ENCODE measurements at places on chromosomes 6 and 20.

DNA sequence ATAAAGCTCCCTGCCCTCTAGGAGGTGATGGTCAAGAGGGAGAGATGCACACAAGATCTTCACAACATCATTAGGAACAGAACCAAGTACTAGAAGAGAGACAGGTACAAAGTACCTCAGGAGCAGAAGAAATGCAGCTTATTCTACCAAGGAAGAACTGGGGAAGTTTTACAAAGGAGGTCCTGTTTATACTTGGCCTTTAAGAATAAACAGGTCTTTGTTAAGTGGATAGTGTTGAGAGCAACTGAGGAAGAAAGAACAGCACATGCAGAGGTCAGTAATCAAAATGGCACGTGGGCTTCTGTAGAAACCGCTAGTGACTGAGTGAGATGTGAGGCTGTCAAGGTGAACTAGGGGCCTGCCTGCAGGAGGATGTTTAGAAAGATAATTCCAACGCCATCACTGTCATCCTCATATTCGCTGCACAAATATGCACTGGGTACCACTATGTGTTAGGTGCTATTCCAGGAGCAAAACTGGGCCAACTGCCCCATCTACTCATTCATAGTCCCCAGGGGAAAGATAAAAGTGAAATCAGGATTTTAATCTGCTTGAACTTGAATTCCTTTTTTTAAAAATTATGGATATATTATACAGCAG is 61.1 kb downstream of the ID4 start:
- DNase-seq = no peak

DNA sequence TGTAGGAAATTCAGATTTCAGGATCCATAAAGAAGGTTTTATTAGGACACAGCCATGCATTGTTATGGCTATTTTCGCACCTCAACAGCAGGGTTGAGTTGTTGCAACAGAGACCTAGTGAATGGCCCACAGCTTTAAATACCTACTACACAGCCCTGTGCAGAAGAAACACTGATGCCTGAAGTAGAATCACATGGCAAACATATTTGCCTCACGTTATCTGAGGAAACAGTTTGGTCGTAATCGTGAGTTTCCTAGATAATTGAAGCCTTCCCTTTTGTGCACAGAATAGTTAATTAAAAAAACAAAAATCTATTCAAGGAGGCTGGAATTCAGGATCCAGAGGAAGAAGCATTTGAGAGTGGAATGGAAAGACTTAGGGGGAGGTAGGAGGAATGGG is 55.1 kb downstream of the GCNT2 start:
- no peak for DNase-seq

- DNase-seq = no peak
Measured at GRCh38 chr6:161115468-161115867, 123.9 kb downstream of the MAP3K4 start.

GRCh38 chr6:79646006-79646405 is 14.9 kb downstream of the SH3BGRL2 start:
- peak; percentile 11 for DNase-seq

DNA sequence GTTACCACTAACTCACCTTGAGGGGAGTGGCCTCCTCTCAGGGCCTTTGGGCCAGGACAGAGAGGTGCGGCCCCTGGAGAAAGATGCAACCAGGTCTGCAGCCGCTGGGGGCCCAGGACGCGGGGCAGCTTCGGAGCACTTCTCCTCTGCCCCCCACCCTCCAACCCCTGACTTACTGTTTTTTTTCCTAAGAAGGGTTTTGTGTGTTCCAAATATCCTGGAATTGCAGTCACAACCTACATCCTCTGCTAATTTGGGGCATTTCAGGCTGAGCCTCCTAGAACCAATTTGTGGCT is 1.7 kb downstream of the LINC00237 start:
- no peak for DNase-seq

- no peak for DNase-seq
Measured at GRCh38 chr6:159431750-159432149, 261.3 kb downstream of the SOD2 start.

DNA sequence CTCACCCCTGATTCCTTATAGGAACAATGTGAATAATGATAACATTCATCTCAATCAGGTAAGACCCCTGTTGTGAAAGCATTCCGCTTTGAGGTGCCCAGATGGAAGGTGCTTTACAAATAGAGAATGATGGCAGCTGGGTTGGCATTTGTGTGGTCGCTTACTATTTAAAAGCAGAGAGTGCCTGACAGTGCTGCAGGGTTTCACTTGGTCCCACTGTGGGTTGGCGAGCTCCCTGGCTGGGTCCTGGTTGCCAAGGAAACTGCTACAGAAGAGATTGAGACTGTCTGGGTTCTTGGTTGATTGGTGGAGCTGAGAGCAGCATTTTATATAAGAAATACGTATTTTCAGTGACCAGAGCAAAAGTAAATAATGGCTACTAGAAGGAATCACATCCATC is 207.2 kb upstream of the KCNQ5 start:
- DNase-seq = no peak

- no peak for DNase-seq
Measured at GRCh38 chr6:74645108-74645849, 560.6 kb downstream of the COL12A1 start.

GRCh38 chr6:28269492-28269891 is 2.5 kb downstream of the ZSCAN26 start:
- DNase-seq = no peak

GRCh38 chr6:5274231-5274630 is 12.9 kb downstream of the FARS2 start:
- no peak for DNase-seq

GRCh38 chr20:46746956-46747526 is 37.6 kb downstream of the SLC2A10 start:
- no peak for DNase-seq

GRCh38 chr20:32278199-32278643 is 770 bp downstream of the KIF3B start:
- DNase-seq = peak; percentile 12

DNA sequence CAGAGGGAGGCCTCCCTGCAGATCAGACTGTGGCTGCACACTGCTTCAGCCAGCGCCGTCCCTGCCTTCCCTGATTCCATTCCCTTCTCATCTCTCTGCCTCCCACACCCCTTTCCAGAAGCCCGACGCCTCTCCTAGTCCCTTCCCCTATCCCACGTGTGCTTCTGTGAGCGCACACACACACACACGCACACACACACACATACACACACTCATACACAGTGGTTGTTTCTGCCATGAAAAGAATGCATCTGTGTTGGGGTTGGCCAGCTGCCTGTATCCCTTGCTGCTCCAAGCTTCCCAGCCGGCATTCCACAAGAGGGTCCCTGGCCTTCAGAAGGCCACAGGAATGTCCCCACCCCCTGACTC is 51.7 kb downstream of the MOCS1 start:
- DNase-seq = no peak

GRCh38 chr20:8212286-8212685 is 80.2 kb downstream of the PLCB1 start:
- no peak for DNase-seq

- no peak for DNase-seq
Measured at GRCh38 chr6:84652356-84653026, 111.9 kb downstream of the TBX18 start.

GRCh38 chr6:14622085-14622484 is 504.5 kb downstream of the CD83 start:
- DNase-seq = no peak

DNA sequence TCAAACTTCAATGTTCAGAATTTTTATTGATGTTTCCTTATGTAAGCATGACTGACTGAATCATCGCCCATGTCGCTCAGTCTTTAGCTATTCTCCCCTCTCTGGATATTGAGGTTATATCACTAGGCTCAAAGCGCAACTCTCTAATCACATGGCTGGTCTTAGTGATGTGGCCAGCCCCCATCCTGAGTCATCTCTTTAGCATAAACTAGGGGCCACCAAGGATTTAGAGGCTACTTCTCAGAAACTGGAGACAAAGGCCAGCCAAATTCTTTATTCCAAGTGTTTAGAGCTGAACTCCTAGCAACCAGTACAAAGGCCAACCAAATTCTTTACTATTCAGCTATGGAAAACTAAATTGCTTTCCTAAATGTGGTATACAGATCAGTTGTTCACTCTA is 61.4 kb downstream of the FAM135A start:
- no peak for DNase-seq
